ENCODE measurements at places on chromosomes 4 and X.

DNA sequence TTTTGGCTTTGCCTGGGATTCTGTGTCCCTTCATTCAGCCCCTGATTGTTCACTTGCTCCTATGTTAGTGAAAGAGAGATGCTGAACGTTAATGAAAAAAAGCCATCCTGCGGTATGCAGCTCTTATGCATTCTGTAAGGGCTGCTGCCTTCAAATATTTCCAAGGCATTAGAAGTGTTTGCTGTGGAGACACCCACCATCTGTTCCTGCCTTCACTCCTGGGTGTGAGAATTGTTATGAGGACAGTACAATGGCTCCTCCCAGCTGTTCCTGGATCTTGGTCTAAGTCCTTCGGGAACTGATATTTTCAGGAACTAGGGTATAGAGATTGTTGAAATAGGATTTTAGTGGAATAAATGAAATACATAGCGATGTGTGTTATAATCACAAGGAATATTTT lies 427.1 kb upstream of the FAM47C start:
- no peak for DNase-seq

GRCh38 chrX:13545726-13546125 lies 23.7 kb upstream of the EGFL6 start:
- DNase-seq = no peak

DNA sequence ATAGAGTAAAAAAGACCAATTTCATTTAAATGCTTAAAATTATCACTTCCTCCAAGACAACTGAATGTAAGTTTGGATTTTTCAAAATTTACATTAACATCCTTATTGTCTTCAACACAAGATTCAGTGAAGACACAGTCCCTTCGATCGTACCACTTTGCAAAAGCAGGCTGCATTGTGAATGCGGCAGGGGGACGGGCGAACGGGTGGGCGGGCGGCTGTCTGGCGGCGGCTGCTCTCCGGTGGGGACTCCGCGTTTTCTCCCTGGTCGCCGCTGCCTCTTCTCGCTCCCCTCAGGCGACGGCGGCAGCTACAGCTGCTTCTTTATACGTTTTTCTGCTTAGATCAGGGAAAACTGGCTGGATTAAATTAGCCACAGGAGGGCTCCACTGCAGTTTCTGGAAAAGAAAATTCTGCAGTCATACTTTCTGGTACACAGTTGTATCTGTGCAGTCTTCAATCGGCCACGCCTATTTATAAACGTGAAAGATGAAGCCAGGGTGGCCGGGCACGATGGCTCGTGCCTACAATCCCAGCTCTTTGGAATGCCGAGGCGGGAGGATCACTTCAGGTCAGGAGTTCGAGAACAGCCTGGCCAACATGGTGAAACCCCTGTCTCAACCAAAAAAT lies 33.9 kb upstream of the HPF1 start:
- DNase-seq = no peak

GRCh38 chr4:41299486-41299885 lies 42.8 kb downstream of the UCHL1 start:
- DNase-seq = no peak

- DNase-seq = no peak
Measured at GRCh38 chr4:26609391-26609790, 25.5 kb downstream of the TBC1D19 start.

GRCh38 chr4:67292045-67292444 lies 253.3 kb downstream of the CENPC start:
- no peak for DNase-seq
